ENCODE measurements at places on chromosomes 3 and 15. TPM values are rescaled to one million over a fixed set of nuclear protein-coding genes. Genes with fewer than 3 reads are reported as not detected.

DNA sequence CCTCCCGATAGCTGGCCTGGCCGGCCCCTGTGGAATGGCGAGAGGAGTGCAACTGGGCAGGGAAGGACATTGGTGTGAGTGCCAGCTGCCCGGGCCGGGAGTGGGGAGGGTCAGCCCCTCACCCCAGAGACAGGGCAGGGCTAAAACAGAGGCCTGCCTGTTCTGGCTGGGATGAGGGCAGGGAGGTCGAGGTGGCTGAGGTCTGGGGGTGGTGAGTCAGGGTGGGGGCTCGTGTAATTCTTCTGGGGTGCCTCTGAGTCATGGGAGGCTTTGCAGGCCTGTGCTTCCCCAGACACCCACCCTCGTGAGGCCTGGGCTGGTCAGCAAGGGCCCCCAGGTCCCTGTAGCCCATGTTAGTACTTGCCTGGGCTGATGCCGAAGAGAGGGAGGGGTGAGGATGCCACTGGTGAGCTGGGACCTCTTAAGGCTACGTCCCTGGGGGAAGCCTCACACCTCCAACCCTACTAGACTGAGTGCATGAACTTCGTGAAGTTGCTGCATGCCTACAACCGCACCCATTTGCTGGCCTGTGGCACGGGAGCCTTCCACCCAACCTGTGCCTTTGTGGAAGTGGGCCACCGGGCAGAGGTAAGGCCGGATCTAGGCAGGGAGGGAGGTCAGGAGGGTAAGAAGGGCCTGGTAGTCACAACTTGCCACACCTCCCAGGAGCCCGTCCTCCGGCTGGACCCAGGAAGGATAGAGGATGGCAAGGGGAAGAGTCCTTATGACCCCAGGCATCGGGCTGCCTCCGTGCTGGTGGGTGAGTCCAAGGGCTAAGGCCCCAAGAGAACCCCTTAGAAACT lies 1.7 kb downstream of the SEMA3B start:
- peak overlapping the region; percentile 25 for H3K4me3 ChIP-seq
- peaks cover 6% of the 10 kb centered on the region for H3K36me3 ChIP-seq
- H3K27me3 ChIP-seq, result no peaks in the 10 kb centered on the region
- H3K27ac ChIP-seq, result peak overlapping the region; percentile 35
- H3K4me1 ChIP-seq, result peaks cover 48% of the 10 kb centered on the region
- DNase-seq, result no peak

DNA sequence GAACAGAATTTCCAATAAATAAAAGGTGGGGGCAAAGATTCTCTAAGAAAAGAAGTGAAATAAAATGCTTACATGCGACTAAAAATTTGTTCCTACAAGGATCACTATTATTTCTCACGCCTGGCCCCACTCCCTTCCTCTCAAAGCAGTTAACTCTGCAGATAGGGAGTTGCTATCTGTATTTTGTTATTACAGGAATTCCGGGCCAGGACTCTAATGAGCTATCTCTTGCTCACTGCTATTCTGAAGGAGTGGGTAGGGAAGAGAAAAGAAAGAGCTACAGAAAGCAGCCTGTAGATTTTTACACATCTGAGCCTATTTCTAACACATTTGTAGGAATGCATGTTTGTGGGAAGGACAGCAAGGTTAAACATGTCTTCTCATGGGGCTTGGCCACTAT lies 140.4 kb downstream of the PCCB start:
- no peaks in the 10 kb centered on the region for H3K27me3 ChIP-seq
- no peak overlapping the region for H3K4me3 ChIP-seq
- no peak for DNase-seq
- no peak overlapping the region for H3K27ac ChIP-seq
- no peaks in the 10 kb centered on the region for H3K4me1 ChIP-seq

- H3K4me3 ChIP-seq, result no peak overlapping the region
- H3K27me3 ChIP-seq, result no peaks in the 10 kb centered on the region
- no peaks in the 10 kb centered on the region for H3K36me3 ChIP-seq
- H3K27ac ChIP-seq, result no peak overlapping the region
Measured at GRCh38 chr3:184591789-184592188, 30.2 kb downstream of the EPHB3 start.

DNA sequence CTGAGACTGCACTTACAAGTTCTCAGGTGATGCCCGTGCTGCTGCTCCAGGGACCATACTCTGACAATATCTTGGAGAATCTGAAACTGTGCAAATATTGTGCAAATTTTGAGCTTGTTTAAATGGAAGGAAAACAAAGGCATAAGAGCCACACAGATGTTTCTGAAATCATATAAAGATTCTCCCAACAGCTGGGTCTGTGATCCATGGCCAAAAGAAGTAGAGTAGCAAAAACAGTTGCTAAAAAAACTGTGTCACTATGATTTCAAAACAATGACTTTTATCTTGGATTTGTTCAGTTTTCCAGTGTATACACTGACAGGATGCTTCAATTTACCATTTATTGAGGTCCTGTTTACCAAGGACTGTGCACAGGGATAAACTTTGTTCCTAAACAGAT lies 25.3 kb downstream of the NPTN start:
- H3K36me3 ChIP-seq, result peaks cover 7% of the 10 kb centered on the region
- H3K27ac ChIP-seq, result no peak overlapping the region
- peaks cover 9% of the 10 kb centered on the region for H3K4me1 ChIP-seq
- H3K4me3 ChIP-seq, result no peak overlapping the region

IL12A gene
- 1.3 TPM for total RNA-seq

NECTIN3 gene
- 25.6 TPM for total RNA-seq

CELF6 gene
- total RNA-seq, result 0.26 TPM
